ENCODE measurements at places on chromosomes 7 and 10.

DNA sequence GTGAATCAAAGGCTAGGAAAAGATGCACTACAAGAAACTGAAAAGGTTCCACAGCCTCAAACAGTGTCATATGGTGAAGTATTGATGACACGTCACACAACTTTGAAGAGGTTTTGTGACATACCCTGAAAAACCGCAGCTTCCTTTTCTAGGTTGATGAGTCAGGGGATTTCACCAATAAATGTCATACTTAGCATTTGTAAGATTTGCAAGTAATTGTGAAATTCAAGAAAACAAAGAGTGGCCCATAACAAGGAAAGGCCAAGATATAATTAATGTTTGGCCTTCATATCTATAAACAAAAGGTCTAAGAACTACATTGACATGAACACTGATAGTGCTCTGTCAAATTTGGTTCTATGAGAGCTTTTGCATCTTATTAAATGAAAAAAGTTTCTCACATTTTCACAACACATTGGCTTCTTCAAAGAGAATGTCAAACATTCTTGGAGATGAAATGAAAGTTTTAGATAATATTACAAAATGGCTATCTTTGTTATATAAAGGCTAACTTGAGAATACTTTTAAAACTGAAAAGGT lies 62.0 kb upstream of the NAMPT start:
- DNase-seq = peak; percentile 96

DNA sequence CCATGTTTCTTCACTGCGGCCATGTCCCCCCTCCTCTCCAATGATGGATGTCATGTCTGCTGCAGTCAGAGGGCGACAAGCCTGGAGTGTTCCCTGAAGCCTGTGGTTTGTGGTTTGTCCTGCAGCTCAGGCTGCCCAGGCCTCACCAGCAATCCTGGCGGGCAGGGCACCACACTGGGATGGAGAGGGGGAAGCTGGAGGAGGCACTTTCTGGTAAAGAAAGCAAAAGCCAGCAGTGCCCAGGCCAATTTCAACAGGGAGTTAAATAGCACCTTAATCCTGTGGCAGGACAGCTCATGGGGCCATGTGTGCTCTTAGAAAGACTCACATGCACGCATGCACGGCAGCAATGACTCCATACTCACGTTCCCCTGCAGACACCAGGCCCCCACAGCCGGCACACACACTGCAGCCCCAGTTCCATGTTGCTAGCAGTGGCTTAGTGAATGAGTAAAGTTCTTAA lies 158.3 kb downstream of the EGFR start:
- no peak for DNase-seq

DNA sequence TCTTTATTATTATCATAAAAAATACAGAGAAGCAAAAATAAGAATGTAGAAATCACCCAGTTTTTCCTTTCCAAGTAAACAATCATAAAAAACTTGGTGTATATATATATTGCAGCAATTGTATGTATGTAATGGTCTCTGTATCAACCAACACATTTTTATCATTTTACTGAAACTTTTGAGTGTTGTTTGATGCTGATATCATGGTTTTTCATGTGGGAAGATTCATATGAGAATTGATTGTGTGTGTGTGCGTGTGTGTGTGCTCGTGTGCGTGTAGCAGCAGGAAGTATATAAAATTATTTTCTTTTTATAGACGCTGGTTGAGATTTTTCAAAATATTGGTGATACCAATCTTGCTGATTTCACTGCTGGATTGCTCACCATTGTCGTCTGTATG lies 22.3 kb downstream of the SLC26A4 start:
- DNase-seq = no peak

DNA sequence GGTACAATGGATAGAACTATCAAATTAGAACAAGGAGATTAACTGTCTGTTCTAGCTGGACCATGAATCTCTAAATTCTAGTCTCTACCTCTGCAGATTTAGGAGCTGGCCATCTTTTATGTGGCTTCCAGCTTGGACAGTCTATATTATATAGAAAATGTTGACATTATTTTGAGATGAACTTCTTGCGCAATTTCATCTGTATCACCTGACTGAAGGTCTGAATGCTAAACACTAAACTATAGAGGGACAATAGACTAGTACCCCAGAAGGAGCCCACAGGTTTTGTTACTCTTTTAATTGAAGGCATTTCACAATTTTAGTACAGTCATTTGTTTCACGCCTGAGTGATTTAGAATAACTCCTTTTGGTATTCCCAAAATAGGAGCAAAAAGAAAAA lies 222.4 kb upstream of the ANKRD30A start:
- no peak for DNase-seq

DNA sequence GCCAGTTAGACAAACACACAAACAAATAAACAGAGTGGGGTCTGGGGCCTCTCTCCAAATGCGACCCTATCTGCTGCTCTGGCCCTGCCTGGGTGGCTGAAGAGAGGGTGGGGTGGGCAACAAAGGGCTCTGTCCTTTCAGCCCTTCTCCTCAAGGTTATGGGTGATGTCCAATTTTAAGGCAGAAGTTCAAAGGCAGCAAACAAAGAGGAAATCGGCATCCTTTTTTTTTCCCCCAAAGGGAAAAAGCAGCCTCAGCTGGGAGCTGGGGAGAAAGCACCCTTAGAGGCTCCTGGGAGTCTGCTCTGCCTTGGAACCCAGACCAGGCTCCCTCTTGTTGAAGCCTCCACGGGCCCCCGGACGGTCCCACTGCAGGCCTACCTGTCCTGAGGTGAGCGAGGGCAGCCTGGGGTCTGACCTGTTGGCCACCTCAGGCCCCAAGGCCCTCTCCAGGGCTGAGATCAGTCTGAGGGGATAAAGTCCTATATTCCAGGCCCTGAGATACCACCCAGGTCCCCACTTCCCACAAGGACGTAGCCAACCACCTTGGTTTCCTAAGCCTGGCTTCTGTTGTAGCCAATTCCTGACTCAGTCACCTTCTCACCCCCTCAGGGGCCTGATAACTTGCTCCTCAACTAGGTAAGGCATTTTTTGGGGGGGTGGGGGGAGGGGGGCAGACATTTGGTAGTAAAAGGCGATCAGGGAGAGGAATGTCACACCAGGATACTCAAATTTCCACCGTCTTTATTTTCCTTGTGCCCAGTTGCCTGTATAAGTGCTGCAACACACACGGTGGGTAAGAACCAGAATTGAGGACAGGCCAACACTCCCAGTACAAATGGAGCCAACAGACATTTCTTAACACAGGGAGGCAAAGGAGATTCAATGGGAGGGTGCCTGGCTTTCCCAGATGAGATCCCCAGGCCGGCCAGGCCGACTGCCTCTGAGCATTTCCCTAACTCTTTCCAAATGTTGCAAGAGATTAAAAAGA lies 4.3 kb downstream of the HOXA11 start:
- no peak for DNase-seq

- DNase-seq = no peak
These were observed 194.3 kb downstream of the ZMYND11 start for GRCh38 chr10:329361-330099.

- DNase-seq = no peak
These were observed at the start of gene ZNF467 for GRCh38 chr7:149773446-149774236. Gene ZNF467 (minus strand): TSS chr7:149773588. CDS start chr7:149771032, 2,556 bp downstream.

- peak; percentile 64 for DNase-seq
These were observed 3.6 kb downstream of the ADCK2 start for GRCh38 chr7:140676306-140676705.

GRCh38 chr10:10432296-10433035 lies 585.2 kb upstream of the CELF2 start:
- no peak for DNase-seq

GRCh38 chr7:66920256-66920655 lies 769 bp upstream of the TMEM248 start:
- DNase-seq = no peak

DNA sequence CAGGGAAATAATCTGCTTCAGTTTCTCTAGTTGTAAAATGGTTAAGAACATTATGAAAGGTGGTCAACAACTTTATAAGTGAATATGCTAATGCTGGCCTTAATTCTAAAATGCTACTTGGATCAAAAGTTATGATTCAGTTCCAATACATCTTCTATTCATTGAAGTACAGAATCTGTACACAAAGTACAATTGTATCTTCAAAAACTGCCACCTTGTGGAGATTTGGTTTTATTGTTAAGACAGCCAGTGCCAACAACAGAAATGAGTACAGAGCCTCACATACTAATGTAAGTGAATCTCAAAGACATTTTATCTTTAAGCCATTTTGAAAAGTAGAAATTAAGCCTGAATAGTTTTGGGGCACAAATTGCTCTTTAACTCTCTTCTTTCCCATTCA lies 194.0 kb downstream of the CFTR start:
- no peak for DNase-seq
